ENCODE measurements at places on chromosomes 16 and 17. TPM values are rescaled to one million over a fixed set of nuclear protein-coding genes. Genes with fewer than 3 reads are reported as not detected.

The ASPA gene
- polyA plus RNA-seq, result not detected

The TMEM235 gene
- not detected for polyA plus RNA-seq

- H3K27me3 ChIP-seq, result no peaks in the 10 kb centered on the region
- no peak overlapping the region for H3K27ac ChIP-seq
- no peak overlapping the region for H3K4me3 ChIP-seq
- H3K4me1 ChIP-seq, result peaks cover 4% of the 10 kb centered on the region
These were observed 49.0 kb upstream of the ACSM2B start for GRCh38 chr16:20624882-20625807.

- no peak for DNase-seq
- peaks cover 4% of the 10 kb centered on the region for H3K27me3 ChIP-seq
- H3K36me3 ChIP-seq, result no peaks in the 10 kb centered on the region
- H3K4me3 ChIP-seq, result no peak overlapping the region
- H3K27ac ChIP-seq, result no peak overlapping the region
These were observed 311.7 kb downstream of the BCAS3 start for GRCh38 chr17:60989379-60989778.

- H3K4me1 ChIP-seq, result peaks cover 7% of the 10 kb centered on the region
- peaks cover 18% of the 10 kb centered on the region for H3K27me3 ChIP-seq
- DNase-seq, result no peak
- H3K36me3 ChIP-seq, result no peaks in the 10 kb centered on the region
These were observed 527 bp upstream of the MGAT5B start for GRCh38 chr17:76867578-76868175.

- H3K4me3 ChIP-seq, result no peak overlapping the region
- peaks cover 7% of the 10 kb centered on the region for H3K4me1 ChIP-seq
- no peak for DNase-seq
- H3K36me3 ChIP-seq, result no peaks in the 10 kb centered on the region
- H3K27ac ChIP-seq, result no peak overlapping the region
These were observed 48.0 kb upstream of the ZFHX3 start for GRCh38 chr16:73095885-73096421.

DNA sequence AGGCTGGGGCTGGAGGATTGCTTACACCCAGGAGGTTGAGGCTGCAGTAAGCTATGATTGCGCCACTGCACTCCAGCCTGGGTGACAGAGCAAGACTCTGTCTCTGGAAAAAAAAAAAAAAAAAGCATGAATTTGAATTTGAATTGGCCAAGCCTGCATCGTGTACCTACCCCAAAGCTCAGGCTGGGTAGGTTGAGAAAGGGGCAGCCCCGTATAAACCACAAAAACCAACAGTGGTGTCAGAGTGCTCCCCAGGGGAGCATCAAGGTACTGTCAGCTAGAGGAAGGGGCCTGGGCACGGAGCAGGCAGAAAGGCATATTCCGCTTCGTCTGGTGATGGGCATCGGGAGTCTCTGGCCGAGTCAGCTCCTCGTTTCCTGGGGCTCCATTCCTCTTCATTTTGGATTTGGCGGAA is 40.9 kb downstream of the RAP1GAP2 start:
- peak; percentile 50 for DNase-seq
- H3K27ac ChIP-seq, result peak overlapping the region; percentile 64
- H3K4me3 ChIP-seq, result no peak overlapping the region
- H3K27me3 ChIP-seq, result no peaks in the 10 kb centered on the region

DNA sequence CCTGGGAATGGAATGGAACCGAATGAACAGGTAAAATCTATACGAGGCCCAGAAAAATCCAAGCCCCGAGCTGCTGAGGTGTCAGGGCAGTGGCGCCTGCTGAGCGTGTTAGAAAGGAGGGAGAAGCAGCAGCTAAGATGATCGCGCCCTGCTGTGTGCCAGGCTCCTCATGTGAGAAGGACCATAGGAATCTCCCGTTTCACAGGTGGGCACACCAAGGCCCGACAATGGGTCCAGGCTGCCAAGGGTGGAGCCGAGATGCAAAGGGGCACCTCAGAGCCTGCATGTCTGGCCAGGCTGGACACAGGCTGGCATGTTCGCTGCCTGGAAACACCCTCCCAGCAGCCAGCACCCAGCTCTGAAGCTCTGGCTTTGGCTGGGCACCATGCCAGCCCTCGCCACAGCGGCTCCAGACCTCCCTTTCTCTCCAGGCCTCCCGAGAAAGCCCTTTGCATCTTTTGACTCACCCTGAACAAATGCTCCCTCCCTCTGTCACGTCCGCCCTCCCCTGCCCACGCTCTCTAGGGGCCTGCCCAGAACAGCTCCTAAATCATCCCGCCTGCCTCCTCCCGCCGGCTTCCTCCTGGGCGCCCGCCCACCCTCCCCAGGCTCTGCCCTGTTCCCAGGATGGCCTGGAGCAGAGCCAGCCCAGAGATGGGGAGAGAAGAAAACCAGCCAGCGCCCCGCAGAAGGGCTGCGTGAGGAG is 217.8 kb upstream of the GSE1 start:
- no peak overlapping the region for H3K4me3 ChIP-seq
- H3K4me1 ChIP-seq, result no peaks in the 10 kb centered on the region
- DNase-seq, result no peak

- H3K4me1 ChIP-seq, result no peaks in the 10 kb centered on the region
- H3K27ac ChIP-seq, result no peak overlapping the region
- no peak overlapping the region for H3K4me3 ChIP-seq
These were observed 9.0 kb upstream of the CRHR1 start for GRCh38 chr17:45775148-45775547.

Data from immature natural killer cell (primary cell).